H54 (cell line): ENCODE measurements at places on chromosomes 11 and 22.

- no peak for DNase-seq
These were observed 110.6 kb downstream of the SGSM3 start for GRCh38 chr22:40480996-40481395.

DNA sequence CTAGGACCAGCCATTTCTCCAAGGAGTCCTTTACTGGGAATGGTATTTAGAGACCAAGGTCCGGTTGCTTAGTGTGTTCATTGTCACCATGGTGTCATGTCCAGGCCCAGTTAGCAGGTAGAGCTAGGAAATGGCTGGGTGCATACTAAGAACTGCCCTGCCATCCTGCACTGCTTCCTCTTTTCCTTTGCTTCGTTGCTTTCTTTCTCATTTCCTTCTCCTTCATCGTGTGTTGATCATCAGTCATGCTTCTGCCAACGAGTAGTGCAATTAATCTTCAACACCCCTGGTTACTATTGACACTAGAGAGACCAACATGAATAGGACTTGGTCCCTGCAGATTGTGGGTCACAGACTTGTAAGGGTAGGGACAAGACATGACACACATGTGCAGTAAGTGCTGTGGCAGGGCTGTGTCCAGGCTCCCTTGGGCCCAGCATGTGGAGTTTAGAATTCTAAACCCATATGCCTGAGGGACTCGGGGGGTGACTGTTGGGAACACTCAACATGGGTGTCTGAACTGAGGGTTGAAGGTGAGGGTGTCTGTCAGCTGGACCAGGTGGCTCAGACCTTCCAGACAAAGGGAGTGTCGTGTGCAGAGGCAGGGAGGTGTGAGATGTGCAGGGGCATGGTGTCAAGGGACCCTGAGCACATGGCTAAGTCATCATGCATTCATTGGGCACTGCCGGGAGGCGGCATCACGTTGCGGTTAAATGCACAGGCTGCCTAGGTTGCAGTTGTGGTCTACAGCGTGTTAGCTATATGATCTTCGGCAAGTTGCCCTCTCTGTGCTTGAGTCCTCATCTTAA, 42.6 kb downstream of the ST14 start:
- DNase-seq, result no peak

GRCh38 chr11:75423721-75424120, 9.3 kb downstream of the KLHL35 start:
- no peak for DNase-seq

GRCh38 chr11:59899532-59899931, 20.9 kb downstream of the OOSP3 start:
- peak; percentile 14 for DNase-seq

- no peak for DNase-seq
These were observed 21.4 kb upstream of the FLRT1 start for GRCh38 chr11:64014356-64014755.

DNA sequence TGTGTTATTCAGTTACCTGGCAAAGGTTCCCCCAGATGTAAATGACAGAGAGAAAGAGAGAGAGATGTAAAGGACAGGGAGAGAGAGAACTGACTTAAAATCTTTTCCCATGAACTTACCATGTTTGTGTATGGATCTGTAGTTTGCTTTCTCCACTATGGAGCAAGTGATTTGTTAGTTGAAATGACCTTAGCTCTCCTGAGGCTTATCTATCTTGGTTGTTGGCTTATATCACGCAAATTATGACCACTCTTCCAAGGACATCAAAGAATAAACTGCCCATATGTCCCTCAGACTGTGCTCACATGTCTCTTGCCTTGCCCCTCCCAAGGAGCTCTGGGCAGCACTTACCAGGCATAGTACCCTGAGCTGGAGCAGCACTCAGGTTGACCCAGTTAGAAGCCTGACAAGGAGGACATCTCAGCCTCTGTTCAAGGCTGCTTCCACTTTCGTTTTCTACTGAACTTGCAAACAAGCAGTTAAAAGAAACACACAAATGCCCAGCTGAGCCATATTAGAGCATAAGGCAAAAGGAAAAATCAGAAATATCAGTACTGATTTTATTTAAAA, 95.3 kb upstream of the RCN1 start:
- DNase-seq, result no peak

DNA sequence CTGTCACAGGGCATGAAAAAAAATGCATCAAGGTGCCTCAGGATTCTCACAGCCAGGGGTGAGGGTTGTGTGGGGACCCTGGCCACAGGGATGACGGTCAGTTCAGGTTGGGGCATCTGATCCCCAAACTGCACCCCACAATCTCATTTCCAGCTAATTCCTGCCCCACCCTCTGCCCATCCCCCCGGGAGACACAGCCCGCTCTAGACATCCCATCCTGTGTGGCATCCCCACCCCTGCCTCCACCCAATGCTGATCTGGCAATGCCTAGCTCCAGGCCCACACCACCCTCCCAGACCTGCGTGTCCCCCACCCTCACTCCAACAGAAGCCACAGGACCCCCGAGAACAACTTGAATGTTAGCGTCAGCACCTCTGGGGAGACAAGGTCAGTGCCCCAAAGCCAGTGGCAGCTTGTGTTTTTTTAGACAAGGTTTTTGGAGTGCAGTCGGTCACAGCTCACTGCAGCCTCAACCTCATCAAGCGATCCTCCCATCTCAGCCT, 25.3 kb downstream of the TSPAN4 start:
- DNase-seq, result no peak

GRCh38 chr11:128165572-128165971, 421.8 kb downstream of the ETS1 start:
- DNase-seq, result no peak

DNA sequence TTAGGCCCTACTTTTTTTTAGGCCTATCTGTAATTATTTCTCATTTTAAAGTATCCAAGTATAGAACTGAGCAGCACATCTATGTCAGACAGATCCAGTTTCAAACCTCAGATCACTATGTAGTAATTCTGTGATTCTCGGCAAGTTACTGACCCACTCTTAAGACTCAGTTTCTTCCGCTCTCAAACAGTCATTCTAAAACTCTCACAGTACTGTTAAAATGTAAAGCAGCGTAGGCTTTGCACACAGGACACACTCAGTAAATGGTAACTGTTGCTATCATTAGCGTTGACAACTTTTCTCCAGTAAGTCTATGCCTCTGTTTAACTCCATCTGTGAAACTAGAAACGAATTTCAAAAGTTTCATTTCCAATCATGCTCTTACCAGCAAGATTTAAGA, 277.1 kb downstream of the TTC28 start:
- no peak for DNase-seq

DNA sequence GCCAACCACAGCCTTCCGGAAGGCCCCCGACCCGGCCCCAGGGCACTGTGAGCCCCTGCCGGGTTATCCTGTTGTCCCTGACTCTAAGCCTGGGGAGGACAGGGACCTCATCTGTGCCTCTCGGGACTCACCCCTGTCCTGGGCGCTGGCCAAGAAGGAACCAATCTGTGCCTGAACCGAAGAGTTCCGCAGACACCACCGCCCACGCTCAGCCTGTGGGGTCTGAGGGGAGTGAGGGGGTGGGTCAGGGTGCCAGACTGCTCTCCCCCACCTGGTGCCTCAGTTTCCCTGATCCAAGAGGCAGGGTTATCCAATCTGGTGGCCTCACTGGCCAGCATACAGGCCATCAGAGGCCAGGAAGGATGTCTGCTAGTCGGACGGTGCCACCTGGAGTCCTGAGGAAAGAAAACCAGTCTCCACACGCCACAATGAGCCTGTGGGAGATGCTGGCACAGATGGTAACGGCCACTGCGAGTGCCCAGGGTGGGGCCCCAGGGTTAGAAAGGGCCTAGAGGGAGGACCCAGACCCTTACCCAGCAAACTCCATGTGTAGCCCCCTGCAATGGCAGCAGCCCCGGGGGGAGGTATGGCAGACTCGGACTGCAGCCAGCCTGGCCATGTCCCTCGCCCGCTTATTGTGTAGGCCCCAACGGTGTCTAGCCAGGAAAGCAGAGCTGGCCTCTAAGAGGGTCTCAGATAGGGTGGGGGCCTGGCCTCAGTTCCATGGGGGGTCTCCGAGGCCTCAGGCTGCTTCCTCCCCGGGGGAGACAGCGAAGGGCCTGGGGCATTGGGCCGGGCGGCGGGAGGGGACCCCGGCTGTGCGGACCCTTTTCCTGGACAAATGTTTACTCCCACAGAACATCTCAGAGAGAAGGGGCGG, 827 bp upstream of the TNNT3 start:
- DNase-seq, result no peak
